ENCODE measurements at places on chromosomes 13 and 19.

- DNase-seq, result no peak
Measured at GRCh38 chr19:2333807-2334211, 5.3 kb downstream of the SPPL2B start.

GRCh38 chr13:108785844-108786243 lies 156.4 kb downstream of the MYO16 start:
- no peak for DNase-seq

- DNase-seq, result no peak
Measured at GRCh38 chr13:20303636-20304035, 71.5 kb upstream of the GJB6 start.

- DNase-seq, result no peak
Measured at GRCh38 chr13:110541526-110541920, 20.0 kb downstream of the RAB20 start.

DNA sequence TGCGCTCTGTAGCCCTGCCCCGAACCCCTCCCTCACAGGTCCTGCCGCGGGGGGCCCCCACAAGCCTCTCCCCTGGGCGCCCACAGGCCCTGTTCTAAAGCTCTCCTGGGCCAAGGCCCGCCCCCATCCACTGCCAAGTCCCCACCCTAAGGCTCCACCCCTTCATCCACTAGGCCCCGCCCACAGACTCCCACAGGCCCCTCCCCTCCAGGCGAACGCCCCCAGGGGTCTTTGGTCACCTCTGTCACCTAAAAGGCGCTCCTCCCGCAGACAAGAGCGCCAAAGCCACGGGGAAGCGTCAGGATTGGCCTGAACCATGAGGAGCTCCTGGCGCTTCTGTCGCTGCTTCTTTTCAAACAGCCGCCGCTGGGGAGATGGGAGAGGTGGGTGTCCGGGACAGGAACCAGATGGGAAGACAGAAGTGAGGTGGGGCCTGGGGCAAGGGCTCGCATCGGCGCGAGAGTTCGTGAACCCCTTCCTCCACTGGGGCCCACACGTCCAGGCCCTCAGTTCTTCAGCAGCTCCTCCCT lies 2.3 kb downstream of the TULP2 start:
- DNase-seq, result peak; percentile 61

DNA sequence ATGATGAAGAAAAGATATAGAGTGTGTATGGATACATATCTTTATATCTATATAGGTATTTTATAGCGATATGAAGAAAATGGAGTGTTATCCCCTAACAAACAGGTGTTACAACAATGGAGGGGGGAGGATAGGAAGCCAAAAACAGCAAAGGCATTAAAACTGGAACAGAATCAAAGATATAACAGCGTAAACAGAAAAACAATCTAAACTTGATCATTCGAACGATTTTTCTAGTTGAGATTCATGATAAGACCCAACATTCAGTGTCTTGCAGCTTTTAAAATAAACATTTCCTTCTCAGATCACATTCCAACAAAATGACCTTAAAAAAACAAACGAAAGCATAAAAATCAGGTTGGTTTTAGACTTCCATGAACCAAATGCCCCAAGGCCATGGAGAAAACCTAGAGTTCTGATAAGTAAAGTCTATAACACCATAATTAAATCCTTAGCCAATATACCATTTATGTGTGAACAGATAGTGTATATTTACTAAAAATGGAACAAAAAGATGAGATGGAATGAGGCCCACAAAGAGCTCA lies 55.7 kb downstream of the CAB39L start:
- DNase-seq, result no peak

- no peak for DNase-seq
Measured at GRCh38 chr19:45601524-45602374, at the start of gene GPR4. Gene GPR4 (minus strand): TSS chr19:45602212. CDS start chr19:45591866, 10,346 bp downstream.

DNA sequence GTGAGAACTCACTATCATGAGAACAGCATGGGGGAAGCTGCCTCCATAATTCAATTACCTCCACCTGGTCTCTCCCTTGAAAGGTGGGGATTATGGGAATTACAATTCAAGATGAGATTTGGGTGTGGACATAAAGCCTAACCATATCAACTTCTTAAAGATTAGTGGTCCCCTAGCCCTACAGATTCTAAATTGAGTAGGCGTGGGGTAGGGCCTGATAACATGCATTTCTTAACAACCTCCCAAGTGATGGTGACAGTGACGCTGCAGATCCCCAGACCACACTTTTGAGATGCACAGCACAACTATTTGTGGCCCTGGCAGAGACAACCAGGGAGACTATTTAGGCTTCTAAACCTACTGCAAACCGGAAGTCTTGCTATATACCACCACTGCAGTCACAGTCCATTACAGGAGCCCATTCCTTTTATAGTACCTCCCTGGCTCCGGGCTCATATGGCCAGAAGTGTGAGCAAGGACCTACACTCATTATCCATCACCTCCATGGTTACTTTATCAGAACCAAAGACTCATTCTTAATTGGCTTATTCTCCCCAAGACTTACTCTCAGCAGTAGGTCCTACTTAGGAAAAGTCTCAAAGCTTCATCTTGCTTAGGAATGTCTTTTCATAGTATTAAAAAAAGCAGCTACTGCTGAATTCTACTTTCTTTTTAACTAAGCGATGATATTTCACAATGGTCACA lies 2.1 kb upstream of the DPY19L3 start:
- no peak for DNase-seq

Measured in CD4-positive, alpha-beta T cell treated with Interleukin-21 for 1 hour (primary cell).